ENCODE measurements at places on chromosomes 16 and 17.

GRCh38 chr17:77186141-77186604 is 45.4 kb downstream of the SEC14L1 start:
- peak; percentile 7 for DNase-seq

- no peak for DNase-seq
Measured at GRCh38 chr17:55996826-55997225, 156.4 kb upstream of the ANKFN1 start.

DNA sequence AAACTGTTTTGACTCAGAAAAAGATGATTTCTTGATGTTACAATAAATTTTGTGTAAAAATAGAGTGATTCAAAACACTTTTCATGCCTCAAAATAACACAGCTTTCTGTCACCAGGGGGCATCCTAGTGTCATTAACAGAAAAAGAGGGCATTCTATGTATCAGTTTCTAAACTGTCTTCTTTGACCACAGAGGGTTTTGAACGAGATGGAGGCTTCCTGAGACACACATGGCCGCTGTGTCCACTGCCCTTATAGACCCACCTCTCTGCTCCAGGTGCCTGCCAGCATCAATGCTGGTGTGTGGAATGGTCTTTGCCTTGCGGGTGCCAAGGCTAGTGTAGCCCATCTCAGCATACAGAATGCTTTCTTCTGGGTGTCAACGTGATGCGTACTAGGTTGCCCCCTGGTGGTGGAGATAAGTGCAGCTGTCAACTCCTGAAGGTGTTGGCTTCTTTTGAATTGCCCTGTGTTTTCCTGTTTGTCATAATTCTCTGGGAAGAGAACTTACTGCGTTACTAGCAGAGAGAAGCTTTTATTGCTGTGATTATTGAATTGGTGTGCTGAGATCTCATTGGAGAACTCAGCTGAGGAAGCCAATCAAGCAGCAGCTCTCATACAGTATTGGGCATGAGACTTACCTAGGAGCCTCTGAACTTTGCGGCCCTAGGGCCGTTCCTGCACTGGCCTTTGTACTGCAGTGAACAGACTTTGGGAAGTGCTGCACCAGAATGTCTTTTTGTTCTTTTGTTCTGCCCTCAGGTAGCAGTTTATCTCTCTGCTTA is 38.6 kb downstream of the USP10 start:
- DNase-seq, result peak; percentile 52

DNA sequence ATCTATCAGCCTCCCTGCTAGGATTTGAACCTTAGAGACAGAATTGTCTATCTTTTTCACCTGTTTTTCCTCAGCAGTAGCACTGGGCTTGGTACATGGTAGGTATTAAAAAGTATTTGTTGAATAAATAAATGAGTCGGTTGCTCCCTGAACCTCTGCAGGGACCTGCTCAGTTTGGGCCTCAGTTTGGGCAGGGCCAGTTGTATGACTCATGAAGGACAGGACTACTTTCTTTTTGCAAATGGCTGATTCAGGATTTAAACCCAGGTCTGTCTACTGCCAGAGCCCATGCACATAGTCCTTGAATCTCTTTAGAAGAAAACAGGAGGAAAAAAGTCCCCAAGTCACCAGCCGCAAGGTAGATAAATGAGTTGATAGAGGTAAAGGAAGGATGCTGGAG is 3.1 kb downstream of the MMP2 start:
- DNase-seq, result no peak

DNA sequence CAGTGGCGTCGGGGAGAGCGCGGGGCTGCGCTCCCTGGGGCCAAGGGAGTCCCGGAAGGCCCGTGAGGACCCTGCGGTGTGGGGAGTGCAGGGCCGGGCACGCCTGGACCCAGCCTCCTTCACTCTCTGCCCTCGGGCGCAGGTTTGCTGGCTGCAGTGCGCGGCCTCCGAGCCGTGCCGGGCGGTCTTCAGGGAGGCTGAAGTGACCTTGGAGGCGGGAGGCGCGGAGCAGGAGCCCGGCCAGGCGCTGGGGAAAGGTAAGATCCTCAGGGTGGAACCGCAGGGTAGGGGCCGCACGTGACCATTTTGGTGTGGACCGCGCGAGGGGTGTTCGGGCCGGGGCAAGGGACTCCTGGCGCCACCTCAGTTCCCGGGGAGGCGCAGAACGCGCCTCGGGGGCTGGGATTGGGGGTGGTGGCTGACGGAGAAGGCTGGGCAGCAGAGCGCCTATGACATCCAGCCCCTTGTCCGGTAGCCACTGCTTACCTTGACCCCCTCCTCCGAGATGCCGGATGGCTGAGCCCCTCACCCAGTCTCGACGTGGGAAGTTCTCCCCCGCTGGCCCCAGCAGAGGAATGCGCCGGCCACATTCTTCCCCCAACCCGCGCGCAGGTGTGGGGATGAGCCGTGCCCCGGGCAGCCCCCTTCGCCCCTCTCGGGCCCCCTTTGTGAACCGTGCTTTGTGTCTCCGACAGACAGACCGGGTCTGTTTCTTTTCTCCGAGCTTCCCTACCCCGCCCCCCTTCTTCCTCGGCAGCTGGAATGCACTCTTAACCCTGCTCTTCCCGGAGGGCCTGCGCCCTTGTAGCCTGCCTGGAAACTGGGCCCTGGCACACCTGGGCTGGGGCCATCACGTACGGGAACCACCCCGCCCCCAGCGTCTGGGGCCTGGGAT is 631 bp downstream of the CDH3 start:
- DNase-seq, result no peak

GRCh38 chr17:9487406-9487805 is 88.2 kb downstream of the STX8 start:
- no peak for DNase-seq

DNA sequence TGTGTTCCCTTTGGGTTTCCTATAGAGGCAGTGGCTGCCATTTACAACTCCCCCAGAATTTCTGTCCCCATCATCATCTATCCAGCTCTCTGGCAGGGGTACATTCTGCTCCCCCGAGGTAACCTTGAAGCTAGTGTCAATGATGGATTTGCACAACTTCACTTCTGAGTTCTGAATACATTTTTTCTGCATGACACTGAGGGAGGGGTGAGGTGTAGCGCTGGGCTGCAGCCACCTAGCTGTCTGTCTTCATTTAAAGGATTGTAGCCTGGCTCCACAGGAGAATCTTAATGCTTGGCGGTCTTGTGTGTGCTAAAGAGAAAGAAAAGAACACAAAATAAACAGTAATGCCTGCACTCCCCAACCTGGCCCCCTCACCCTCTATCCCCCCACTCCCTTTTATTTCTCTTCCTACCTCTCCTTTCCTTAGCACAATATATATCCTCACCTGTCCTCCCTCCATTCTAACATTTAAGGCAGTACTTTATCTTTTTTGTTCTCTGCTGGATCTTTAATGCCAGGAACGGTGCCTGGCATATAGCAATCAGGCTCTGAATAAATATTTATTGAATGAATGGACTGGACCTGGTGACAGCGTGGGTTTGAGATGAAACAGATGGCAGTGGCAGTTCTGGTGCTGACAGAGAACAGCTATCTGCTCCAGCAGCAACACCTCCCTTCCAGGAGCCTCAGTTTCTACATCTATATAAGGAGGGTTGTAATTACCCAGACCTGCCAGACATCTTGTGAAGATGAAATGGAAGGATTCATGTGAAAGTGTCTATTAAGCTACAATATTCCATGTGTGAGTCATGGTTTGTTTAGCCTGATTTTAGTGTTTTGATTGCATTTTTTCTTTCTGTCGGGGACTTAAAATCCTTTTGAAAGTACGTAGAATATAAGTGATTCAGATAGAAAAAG is 163.5 kb upstream of the CDH11 start:
- no peak for DNase-seq

Data from activated CD8-positive, alpha-beta memory T cell treated with anti-CD3 and anti-CD28 coated beads for 48 hours (primary cell).